ENCODE measurements at places on chromosomes 13 and 19.

- no peak for DNase-seq
Observed at GRCh38 chr19:8458380-8458779, 13.6 kb downstream of the HNRNPM start.

GRCh38 chr19:58544591-58545285 is 874 bp downstream of the TRIM28 start:
- DNase-seq, result peak; percentile 52

DNA sequence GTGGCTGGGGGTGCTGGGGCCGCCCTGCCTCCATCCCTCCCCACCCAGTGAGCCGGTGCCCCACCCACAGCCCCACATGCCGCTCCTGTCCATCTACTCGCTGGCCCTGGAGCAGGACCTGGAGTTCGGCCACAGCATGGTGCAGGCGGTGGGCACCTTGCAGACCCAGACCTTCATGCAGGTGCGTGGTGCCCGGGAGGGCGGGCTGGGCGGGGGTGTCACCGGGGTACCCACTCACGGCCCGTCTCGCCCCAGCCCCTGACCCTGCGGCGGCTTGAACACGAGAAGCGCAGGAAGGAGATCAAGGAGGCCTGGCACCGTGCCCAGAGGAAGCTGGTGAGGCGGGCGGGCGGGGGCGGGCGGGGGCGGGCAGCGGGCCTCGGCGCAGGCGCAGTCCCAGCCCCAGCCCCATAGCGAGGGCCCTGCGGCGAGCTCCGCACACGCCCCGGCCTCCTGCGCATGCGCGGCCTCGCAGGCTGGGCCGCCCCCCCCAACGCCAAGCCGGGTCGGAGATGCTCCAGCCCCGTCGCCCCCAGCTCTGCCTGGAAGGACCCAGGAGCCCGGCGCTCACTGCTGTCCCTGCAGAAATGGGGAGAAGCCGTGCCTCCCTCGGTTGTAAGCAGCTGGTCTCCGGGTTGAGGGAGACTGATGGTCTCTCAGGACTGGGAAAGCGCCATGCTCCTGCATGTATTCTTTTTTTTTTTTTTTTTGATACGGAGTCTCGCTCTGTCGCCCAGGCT is 7.7 kb downstream of the ARHGAP45 start:
- DNase-seq, result peak; percentile 64

DNA sequence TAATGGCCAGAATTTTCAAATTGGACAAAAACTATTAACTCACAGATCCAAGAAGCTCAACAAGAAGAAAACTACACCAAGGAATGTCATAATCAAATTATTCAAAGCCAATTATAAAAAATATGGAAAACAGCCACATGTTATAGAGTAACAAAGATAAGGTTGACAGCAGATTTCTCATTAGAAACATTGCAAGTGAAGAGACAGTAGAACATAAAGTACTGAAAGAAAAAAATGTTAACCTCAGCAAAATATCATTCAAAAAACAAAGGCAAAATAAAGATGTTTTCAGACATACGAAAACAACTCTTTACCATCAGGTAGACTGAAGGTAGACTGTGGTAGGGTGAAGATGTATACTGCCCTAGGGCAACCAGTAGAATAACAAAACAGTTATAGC is 83.4 kb downstream of the KCNRG start:
- DNase-seq, result no peak

GRCh38 chr13:93736081-93736480 is 509.5 kb downstream of the GPC6 start:
- DNase-seq, result no peak

DNA sequence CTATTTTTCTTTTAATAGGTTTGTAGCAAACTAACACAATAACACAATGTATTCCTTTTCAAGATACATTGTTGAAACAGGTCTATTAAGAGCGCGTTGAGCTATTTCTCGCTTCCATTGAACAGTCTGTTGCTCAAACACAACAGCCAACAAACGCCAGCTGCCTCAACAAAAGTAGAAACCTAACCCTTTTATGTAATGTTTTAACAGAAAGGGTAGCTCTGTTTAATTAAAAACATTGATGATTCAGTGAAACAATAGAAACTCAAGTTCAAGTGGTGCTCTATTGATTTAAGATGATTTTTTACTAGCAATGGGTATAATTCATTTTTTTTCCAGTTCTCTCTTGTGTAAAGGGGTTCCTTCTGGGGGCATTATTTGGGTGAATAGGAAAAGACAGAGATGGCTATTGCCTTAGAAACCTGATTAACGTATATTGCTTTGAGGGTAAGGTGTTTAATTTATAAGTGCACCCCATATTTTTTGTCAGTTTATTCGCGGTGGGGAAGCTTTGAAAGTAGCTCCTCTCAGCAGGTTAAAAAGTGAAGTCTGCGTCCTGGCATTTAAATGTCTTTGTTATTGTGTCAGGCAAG is 14.9 kb downstream of the ZIC2 start:
- no peak for DNase-seq

DNA sequence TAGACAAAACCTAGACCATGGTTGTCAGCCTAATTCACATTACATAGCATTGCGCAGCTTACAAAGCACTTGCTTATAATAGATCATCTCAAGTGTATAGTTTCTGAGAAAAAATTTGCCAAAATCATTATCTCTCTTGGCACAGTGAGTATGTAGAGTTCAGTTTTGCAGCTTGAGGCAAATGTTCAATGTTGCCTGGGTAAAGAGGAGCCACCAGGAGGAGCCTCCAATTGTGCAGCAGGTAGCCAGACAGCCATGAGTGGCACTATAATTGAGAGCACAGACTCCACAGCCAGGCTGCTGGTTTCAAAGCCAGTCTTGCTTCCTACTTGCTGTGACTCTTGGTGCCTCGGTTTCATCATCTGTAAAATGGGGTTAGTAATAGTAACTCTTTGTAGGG is 24.0 kb upstream of the OLFM4 start:
- DNase-seq, result no peak

GRCh38 chr13:75461314-75461713 is 20.7 kb downstream of the TBC1D4 start:
- no peak for DNase-seq

DNA sequence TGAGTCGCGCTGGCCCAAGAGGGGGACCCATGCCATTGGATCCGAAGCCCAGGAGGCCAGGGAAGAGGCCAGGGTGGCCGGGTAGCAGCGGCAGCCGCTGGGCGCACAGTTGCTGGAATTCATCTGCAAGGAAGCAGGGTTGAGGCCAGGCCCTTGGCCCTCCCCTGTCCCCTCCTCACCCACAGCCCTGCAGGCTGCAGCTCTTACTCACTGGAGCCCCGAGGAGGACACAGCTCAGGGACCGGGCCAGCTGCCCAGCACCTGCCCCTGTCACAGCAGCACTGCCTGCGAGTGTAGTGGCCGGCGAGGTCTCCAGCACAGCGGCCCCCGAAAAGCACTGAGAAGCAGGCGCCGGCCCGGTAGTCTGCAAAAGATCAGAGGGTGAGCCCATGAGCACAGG is 11.2 kb downstream of the FBN3 start:
- no peak for DNase-seq

DNA sequence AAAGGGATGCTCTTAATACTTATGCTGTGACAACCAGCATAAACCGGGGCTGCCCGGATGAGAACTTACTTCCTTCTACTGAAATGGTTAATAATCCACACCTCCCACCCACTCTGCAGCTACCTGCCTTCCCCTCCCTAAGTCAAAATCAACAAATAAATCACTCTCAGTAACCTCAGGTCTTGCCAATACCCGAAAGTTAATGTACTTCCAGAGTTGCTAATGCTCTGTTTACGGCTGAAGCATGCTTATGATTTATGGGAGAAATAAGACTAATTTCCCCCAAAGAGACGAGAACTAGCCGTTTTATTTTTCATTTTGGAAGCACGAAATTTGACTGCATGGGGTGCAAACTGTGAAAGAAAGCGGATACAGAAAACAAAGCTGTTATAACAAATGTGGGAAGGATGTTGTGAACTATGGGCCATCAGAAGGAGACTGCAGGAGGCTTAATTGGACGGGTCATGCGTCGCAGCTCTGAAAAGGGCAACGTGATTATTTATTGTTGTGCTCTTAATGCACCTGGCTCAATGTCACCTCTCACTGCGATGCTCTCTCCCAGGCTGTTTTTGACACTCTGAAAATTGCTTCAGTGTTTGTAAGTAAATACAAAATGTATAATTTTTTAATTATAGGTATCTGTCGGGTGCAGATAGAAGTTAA is 114.0 kb upstream of the SLC7A1 start:
- DNase-seq, result no peak

DNA sequence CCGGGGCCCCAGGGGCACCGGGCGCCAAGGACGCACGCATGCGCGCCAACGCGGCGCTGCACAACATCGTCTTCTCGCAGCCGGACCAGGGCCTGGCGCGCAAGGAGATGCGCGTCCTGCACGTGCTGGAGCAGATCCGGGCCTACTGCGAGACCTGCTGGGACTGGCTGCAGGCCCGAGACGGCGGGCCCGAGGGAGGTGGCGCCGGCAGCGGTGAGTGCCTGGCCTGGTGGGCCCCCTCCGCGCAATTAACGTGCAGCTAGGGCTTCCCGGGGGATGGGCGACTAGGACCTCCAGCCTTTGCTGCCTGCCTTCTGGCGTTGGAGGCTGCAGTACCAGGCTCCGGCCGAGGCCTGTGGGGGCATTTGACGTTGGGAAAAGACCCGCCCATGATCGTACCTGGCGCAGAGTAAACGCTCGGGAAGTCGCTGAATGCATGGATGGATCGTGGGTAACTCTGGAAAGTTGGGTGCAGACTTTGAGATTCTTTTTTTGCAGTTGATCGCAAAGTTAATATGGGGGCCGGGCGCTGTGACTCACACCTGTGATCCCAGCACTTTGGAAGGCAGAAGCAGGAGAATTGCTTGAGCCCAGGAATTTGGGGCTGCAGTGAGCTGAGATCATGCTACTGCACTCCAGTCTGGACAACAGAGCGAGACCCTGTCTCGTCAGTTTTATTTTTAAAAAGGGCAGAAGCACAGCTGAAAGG is 7.3 kb downstream of the APC2 start:
- DNase-seq, result no peak

GRCh38 chr19:42424345-42424707 is 2.9 kb downstream of the LIPE start:
- no peak for DNase-seq

DNA sequence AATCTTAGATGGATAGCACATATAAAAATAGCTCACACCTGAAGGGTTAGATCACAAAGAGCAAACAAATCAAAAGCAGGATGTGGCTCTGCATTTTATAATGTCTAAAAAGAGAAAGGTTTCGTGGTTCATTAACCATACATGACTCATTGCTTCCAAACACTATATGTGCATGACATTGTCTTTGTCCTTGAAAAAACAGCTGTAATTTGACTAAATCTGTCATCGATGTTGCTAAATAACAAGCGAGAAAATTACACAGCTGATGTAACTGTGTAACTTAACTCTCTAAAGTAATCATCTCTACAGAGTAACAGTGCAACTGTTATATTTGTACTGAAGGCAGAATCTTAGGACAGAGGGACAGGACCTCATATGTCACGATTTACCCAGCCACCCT is 383.1 kb upstream of the GPC6 start:
- no peak for DNase-seq

DNA sequence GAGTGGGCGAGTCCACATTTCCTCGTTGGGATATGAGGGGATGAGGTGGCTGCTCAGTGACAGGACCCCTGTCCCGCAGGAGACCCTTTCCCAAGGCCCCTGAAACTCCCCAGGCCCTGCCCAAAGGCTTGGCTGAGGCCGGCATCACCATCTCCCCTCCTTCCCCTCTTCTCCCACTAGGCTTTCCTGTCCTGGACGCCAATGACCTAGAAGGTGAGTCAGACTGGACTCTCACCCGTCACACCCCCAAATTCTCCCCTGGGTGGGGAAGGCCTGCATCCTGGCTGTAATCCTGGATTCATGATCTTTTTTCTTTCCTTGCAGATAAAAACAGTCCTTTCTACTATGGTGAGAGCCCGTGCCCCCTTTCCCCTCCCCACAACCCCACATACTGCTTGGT is 5.3 kb downstream of the FXYD3 start:
- DNase-seq, result no peak

GRCh38 chr13:109427148-109427547 is 359.2 kb downstream of the IRS2 start:
- no peak for DNase-seq

DNA sequence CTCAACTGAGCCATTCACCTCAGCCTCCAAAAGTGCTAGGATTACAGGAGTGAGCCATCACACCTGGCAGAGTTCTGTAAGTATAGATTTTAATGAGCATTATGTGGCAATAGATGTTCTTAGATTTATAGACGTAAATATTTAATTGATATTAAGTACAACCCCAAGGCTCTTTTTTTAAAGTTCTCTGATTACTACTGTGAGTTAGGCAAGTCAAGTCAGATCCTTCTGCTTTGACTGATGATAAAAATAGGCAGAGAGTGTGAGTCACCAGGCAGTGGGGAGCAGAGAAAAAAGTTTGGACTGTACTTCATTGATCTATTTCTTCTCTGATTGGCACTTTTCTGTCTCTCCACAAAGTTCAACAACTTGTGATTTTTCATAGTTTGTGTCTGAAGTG is 1379.9 kb downstream of the UQCRFS1 start:
- DNase-seq, result no peak

GRCh38 chr19:18119717-18120105 is 22.1 kb downstream of the MAST3 start:
- no peak for DNase-seq

DNA sequence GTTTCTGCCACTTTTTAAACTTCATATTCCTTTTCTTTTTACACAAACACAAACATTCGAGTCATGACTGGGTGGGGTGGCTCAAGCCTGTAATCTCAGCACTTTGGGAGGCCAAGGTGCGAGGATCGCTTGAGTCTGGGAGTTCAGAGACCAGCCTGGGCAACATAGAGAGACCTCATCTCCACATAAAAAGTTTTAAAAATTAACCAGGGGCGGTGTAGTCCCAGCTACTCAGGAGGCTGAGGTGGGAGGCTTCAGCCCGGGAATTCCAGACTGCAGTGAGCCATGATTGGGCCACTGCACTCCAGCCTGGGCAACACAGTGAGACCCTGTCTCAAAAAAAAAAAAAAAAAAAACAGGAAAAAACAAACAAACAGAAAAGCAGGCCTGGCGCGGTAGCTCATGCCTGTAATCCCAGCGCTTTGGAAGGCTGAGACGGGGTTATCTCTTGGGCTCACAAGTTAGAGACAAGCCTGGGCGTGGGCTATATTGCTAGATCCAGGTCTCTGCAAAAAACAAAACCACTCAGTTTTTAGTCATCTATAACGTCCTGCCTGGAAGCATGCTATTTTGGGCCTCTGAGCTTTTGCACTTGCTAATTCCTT is 583 bp upstream of the BAX start:
- DNase-seq, result no peak

- peak; percentile 75 for DNase-seq
Observed at GRCh38 chr19:12983542-12984142, 11.6 kb upstream of the NFIX start.

DNA sequence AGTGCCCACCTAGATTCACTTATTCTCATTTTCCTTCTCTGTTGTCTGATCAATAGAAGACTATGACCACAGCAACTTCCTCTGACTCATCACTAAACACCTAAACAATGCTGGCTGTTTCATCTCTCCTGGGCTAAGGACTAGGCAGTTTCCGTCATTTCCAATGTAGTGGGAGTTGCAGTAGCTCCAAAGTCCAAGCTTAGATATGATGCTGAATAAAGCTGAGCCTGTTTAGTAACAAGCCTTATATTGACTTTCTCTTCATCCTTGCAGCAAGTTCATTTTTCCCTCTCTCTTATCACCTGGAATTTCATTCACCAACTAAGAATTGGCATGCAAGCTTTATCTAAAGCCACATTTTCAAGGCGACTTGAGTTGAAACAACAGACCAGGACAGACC is 53.5 kb upstream of the PCDH9 start:
- DNase-seq, result no peak

GRCh38 chr13:111039735-111040134 is 75.4 kb upstream of the ARHGEF7 start:
- DNase-seq, result no peak

GRCh38 chr19:55690109-55690768 is 15.2 kb downstream of the EPN1 start:
- no peak for DNase-seq

Data from activated CD4-positive, alpha-beta T cell treated with anti-CD3 and anti-CD28 coated beads, Interleukin-2, amount 50 U/mL, for 24 hours (primary cell).